ENCODE measurements at places on chromosomes 5 and 9.

DNA sequence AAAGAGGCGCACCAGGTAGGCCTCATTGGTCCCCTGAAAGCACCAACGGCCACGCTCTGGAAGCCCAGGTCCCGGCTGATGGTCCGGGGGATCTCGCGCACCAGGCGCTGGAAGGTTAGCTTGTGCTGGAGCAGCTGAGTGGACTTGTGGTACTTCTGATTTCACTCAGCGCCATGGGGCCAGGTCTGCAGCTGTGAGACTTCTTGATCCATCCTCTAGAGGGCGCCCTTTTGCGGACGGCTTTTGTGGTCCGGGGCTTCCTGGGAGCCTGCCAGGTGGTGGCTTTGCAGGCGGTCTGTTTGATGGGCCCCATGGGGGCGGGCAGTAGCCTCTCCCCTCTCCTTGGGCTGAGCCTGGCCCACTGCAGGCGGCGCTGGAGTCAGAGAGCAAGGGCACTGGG lies 10.4 kb downstream of the TAF11L12 start:
- DNase-seq: no peak

DNA sequence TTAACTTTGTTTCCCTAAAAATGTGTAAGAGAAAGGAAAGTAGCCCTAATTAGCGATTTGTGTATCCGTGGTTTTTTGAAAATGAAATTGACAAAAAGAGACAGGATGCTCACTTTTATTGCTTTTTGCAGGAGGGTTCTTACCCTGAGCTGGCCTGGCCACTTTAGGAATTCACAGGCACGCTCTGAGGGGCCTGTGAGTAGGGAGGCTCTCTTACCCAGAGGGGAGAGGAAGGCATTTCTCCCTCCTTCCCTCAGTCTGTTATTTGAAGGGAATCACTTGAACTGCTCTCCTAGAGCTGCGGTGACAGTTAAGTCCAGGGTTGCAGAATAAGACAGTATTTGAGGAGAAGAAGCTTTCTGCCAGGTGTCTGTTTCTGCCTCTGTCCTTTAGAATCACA lies 16.7 kb downstream of the PIK3R1 start:
- no peak for DNase-seq

DNA sequence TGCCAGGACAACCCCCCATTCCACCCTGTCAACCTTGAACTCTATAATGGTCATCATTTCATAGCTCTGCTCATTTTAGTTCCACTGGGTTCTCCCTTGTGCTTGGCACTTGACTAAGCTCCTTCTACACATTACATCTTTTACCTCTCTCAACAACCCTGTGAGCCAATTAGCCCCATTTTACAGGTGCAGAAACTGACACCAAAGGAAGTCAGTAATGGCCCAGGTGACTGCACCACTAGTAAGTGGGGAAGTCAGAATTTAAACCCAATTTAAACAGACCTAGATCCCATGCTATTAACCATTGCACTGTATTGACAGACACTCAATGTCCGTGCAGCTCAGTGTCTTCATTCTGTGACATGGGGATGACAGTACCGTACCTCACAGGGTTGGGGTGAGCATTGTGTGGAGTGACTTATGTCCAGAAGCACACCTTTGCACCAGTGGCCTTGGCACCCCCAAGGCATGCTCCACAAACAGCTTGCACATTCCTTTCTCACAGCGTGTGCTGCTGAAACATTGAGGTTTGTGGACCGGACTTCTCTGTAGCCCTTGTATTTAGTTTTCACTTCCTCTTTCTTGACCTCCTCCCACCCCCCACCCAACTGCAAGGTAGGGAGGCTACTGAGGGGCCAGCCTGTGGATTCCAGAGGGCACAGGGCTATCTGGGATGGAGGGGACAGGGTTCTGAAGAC lies 23.1 kb downstream of the IRF1 start:
- DNase-seq: no peak

DNA sequence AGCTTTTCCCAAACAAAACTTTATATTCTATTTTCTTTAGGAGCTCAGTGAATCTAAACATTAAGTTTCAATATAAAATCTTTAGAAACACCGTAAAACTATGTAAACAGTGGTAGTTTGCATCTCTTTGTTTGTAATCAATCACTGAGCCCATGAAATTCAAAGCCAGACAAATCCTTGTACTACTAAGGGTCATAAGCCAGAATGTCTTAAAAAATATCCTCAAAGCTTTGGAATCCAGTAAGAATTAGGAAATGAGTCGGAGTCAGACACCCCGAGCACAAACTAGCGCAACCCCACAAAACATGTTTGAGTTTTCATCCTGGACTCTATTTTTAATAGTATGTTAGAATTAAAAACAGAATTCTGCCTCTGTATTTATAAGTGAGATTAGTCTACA lies 153.8 kb downstream of the HSPA4 start:
- no peak for DNase-seq

GRCh38 chr5:93054424-93055163 lies 526.4 kb downstream of the NR2F1-AS1 start:
- DNase-seq: no peak

- DNase-seq: no peak
These were observed 49.7 kb downstream of the MYO10 start for GRCh38 chr5:16886366-16886736.

GRCh38 chr9:14063756-14064155 lies 250.2 kb downstream of the NFIB start:
- no peak for DNase-seq

DNA sequence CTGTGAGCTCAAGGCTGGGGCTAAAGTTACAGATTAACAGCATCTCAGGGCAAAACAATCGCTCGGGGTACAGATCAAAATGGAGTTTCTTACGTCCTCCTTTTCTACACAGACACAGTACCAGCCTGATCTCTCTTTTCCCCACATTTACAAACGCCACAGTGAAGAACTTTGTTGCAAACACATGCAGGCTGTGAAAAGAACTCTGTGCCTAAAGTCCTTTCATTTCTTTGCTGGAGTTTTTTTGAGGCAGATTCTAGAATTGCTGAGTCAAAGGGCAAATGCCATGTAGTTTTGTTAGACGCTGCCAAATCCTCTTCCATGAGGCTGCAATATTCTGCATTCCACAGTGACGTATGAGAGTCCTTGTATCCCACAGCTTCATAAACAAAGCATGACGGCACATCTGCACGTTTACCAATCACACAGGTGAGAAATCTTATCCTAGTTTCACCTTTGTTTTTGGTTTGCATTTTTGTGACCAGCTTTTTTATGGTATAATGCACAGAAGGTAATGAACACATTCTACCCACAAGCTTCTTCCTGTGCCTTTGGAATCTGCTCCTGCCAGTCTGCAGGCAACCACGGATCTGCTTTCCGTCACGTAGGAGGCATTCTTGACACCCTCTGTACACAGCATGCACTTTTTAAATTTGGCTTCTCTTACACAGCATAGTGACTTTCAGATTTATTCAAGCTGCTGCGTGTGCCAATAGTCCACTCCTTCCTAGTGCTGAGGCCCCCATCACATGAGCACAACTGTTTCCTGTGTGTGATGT lies 44.6 kb upstream of the LPCAT1 start:
- DNase-seq: no peak

DNA sequence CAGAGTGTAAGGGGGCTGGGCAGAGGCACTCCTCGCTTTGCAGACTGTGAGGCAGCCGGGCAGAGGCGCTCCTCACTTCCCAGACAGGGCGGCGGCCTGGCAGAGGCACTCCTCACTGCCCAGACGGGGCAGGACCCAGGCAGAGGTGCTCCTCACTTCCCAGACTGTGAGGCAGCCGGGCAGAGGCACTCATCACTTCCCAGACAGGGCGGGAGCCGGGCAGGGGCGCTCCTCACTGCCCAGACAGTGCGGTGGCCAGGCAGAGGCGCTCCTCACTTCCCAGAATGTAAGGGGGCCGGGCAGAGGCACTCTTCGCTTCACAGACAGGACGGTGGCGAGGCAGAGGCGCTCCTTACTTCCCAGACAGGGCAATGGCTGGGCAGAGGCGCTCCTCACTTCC lies 442.5 kb downstream of the SPATA31D1 start:
- no peak for DNase-seq

DNA sequence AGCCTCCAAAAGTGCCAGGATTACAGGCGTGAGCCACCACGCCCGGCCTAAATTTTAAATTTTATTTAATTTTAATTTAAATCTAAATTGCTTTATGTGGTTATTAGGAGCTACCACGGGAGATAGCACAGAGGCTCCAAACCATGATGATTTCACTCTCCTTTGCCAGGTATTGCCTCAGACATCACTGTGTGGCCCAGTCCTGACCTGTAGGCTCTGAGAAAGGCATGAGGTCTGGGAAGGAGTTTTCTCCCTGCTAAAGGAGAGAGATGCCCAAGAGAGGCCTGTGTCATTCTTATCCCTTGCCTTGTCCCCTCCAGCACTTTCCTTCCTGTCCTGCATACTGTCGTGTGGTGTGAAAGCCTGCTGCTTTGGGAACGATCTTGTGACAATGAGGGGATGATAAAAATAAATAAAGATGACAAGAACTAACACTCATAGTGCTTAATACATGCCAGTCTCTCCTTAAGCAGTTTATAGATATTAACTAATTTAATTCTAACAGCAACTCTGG lies 37.0 kb upstream of the BASP1 start:
- DNase-seq: no peak

- no peak for DNase-seq
These were observed 2.1 kb upstream of the TPM2 start for GRCh38 chr9:35691757-35692301.

GRCh38 chr9:137449931-137450538 lies 8.9 kb upstream of the ENTPD8 start:
- peak; percentile 46 for DNase-seq

DNA sequence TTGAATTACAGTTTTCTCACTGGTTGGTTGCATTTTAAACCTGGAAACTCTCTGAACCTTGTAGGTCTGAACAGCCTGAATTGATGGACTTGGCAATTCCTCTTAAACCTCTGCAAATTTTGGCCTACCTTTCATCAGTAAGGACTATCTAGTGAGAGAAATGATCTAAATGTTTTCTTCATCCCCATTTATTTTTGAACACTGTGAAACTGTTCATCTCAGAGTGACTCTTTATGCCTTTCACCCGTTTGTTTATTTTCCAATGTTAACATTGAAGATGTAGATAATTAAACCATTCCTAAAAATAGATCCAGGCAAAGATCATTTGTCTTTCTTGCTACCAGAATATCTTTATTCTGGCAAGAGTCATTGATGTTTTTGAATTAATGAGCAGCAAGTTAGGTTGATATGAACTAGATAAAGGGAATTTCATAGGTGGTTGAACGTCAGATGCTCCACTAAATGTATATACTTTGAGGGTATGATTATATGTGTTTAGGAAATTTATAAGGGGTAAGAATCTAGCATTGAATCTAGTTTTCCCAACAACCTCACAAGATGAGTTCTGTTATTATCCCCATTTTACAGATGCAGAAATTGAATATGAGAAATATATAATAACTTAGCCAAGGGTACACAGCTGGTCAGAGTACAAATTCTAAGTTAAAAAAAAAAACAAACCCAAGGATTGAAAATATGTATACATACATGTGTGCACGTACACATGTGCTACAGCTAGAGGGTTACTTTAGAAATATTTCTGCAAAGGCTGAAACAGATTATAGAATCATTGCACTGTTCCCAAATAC lies 3.4 kb downstream of the CPEB4 start:
- no peak for DNase-seq

DNA sequence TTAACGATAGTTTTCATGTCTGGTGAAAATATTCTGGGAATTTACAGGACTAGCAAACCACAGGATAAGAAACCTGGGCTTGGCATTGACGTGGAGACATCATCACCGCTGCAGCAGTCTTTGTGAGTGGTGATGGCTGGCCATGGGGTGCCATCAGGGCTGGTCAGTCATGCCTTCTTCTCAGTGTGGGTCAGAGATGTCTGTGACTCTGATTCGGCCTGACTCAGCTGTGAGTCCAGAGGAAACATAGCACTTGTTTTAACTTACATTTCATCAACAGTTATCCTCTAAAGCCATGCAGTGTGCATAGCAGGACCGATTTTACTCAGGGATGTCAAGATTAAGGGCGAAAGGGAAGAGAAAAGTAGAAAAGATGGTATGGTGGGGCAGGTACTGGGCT lies 33.2 kb upstream of the CYFIP2 start:
- no peak for DNase-seq

DNA sequence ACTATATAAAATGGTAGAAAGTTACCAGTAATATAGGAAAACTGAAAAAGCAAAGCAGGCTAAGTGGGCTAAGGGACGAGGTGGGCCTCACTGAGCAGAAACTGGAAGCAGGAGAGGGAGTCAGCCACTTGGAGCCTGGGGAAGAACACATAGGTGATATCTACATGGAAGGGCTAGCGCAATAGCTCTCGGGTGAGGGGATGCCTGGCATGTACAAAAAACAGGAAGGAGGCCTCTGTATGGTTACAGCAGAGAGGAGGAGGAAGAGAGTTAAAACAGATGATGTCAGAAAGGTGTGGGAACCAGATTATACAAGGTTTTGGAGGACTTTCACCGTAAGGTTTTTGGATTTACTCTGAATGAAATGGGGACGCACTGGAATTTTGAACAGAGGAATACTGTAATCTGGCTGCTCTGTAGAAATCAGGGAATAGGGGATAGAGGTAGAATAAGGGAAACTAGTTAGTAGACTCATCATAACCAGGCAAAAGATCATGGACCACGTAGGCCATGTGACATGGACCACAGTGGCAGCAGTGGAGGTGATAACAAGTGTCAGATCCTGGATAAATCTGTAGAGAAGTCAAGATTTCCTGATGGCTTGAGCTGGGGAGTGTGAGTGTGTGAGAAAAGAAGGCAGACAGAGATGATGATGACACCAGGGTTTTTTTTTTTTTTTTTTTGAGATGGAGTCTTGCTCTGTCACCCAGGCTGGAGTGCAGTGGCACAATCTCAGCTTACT lies 52.5 kb downstream of the FNBP1 start:
- no peak for DNase-seq

- DNase-seq: no peak
These were observed 33.9 kb downstream of the PSMB7 start for GRCh38 chr9:124381170-124381945.

DNA sequence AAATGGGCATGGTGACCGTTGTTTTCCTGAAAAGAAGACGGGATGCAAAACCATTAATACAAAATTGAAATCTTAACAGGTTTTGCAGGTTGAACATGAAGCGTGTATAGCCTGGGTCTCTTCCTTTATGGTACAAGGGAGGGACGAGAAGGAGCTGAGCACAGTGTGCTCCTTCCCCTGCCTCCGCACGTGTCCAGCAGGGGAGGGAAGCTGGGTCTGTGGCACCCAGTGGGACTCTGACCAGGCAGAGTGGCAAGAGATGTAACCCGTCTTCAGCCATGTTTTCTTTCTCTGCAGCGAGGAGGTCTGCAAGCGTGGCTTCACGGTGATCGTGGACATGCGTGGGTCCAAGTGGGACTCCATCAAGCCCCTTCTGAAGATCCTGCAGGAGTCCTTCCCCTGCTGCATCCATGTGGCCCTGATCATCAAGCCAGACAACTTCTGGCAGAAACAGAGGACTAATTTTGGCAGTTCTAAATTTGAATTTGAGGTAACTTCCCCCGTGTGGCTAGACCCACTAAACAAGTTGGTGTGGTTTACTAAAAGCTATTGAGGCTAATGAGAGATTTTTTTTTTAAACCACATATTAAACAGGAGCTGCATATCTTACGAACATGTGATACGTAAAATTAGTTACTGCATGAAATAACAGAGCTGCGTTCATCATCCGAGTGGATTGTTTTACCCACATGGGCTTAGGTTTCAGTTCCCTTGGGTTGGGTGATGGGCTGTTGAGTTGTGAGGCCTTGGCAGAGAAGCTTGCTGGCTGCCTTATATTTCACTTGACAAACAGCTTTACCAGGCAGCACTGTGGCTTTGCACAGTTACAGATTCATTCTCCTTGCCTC lies 143.7 kb downstream of the TRIO start:
- no peak for DNase-seq

All from stimulated activated CD8-positive, alpha-beta memory T cell treated with anti-CD3 and anti-CD28 coated beads, Interleukin-12 subunit alpha, Interleukin-12 subunit beta, amount 100 ng/mL, for 1 hour (primary cell).